K562 (cell line): ENCODE measurements at places on chromosomes 7 and 10.

GRCh38 chr7:123270570-123270969, 70.8 kb upstream of the SLC13A1 start:
- DNase-seq = no peak

DNA sequence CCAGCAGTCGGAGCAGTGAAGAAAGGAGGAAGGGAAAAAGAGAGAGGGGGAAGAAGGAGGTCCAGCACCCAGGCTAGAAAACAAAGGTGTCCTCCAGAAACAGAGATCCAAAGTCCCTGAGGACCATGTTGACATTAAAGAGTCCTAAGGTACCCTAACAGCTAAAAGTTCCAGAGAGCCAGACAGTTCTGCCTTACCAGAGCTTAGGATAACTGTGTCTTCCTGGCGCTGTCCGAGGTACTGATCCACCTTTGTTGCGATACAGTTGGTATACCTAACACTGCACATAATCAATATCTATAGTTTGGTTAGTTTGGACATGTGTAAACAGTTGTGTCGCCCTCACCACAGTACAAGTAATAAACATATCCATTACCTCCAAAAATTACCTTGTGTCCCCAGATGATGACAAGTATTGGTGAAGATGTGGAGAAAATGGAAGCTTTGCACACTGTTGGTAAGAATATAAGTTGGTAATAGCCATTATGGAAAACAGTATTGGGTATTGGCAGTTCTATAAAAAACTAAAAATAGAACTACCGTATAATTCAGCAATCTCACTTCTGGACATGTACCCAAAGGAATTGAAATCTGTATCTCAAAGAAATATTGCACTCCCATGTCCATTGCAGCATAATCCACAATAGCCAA, 59.8 kb downstream of the GRID1 start:
- DNase-seq = peak; percentile 15

DNA sequence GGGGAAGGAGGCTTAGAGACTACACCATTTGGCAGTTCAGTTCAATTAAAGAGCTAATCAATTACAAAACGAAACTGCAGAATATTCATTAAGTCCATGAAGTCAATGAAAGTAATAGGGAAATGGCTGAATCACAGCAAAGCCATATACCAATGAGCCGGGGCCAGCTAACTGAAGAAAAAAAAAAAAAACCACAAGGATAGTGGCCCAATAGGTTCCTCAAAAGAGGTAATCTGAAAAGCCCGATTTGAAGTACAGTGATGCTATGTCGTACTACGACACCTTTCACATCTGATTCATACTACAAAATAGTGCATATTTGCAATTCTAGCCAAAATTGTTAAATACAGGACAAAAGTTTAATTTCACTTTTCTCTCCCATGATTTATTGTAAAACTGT, 2.5 kb downstream of the ARHGAP12 start:
- no peak for DNase-seq

DNA sequence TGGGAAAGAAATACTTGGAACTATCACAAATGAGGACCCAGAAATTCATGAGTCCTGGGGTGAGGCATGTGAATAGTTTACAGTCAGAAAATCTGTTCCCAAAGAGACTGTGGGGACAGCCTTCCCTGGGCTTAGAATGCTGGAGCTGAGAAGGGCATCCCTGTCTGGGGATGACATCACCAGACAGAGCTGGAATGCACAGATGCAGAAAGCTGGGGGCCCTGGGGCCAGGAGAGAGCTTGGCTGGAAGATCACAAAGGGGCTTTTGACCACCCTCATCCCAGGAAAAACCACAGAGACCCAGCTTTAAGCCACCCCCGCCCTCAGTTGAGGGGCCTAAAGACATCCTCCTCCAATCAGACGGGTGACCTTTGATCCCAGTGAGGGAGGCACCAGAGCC, 264.5 kb downstream of the PLXNA4 start:
- no peak for DNase-seq

DNA sequence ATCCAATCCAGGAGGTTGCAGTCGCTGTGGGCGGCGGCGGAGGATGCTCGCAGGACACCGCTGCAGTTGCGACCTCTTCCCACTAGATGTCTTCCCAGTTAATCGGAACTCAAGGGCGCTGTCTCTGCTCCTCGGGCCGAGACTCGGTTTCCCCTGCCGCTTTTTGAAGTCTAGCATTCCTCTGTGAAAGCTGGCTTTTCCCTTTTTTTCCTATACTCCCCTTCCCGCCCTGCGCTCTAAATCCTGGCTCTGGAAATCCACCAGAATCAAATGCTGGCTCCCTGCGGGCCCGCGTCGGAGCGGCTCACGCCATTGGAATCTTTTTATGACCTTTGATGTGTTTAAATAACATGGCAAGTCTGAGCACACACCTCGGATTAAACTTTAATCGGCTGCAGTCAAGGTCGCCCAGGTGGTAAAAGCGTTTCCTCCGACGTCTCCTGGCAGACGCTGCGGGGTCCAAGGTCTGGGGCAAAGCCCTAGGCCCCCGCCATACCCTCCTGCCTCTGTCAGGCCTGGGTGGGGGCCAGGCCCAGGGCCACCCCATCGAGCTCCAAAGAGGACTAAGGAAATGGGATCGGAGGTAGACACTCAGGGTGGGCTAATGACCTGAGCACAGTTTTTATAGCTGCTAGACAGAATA, 10.7 kb upstream of the HOXA13 start:
- DNase-seq = peak; percentile 61

DNA sequence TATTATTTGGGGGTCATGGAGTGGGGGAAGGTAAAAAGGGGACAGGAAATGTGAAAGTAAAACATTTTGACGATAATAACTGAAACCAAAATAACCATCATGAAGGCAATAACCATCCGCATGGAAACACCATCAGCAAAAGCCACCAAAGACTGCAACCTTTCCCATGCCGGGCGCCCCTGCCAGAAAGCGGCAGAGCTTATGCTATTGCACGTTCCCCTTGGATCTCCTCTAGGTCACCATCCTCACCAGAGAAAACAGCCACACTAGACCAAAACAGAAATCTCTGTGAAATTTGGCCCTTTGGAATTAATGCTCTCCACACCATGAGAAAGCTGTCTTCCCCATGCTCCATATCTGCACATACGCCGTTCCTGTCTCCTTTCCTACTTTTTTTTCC, 31.1 kb downstream of the DRGX start:
- DNase-seq = no peak

DNA sequence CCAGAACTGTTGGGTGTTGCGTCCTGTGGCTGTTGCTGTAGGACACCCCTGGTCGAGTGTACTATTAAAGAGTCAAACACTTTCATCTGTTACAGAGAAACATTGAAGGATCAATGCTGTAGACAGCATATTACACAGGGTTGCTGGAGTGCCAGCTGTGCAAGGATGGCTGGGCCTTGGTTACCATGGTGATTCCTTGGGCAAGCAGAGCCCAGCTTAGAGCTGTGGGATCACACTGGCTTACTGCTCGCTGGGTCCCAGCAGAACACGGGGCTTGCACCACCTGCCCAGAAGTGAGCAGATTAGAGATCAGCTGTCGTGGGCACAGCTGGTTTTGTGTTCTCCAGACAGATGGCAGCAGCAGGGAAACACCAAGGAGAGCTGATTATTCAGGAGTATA, 76.0 kb downstream of the GPR141 start:
- DNase-seq = no peak

DNA sequence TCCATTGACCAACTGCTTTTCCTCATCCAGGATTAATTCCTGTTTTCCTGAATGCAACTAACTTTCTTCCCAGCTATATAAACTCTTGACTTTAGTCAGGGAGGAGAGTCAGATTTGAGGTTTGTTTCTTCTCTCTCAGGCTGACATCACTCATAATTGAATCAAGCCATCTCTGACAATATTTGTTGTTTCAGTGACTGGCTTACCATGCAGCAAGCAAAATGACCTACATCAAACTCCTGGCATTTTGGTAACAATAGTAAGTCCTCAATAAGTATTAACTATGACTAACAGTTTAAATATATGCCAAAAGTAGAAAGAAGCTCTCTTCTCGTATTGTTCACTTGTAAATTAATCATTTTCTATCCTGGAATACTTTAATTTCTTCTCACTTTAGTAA, 625.7 kb upstream of the KCND2 start:
- no peak for DNase-seq

GRCh38 chr7:43105521-43106120, 6.8 kb upstream of the HECW1 start:
- DNase-seq = no peak

DNA sequence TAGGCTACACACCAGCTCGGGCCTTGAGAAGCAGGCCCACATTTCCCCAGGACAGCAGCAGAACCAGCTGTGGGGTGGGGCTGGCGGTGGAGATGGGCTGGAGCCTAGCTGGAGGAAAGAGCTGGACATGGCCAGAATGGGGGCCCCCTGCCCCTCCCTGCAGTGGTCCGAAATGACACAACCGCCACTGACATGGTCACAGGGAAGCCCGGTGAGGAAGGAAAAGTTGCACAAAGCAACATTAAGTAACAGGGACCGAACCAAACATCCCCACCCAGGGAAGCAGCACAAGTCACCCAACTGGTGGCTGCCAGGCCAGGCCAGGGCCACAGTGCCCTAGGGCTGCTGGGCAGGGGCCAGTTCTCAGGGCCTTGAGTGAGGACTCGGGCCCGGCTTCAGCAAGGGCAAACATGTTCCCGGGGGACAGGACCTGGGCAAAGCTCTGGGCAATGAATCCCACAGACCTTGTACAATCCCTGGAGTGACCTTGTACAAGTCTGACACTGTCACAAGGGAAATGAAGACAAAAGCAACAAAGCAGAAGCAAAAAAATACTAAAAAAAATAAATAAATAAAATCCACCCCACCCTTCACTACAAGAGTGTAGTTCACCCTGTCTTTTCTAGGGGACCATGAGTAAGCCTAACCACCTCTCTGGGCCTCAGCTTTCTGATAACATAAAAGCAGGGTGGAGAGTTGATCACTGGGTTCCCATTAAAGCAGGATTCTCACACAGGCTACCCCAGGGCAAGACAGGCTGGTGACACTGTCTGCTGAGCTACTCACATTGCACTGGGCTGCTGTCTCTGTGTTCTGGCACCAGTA, 33.0 kb downstream of the PSAP start:
- DNase-seq = no peak

DNA sequence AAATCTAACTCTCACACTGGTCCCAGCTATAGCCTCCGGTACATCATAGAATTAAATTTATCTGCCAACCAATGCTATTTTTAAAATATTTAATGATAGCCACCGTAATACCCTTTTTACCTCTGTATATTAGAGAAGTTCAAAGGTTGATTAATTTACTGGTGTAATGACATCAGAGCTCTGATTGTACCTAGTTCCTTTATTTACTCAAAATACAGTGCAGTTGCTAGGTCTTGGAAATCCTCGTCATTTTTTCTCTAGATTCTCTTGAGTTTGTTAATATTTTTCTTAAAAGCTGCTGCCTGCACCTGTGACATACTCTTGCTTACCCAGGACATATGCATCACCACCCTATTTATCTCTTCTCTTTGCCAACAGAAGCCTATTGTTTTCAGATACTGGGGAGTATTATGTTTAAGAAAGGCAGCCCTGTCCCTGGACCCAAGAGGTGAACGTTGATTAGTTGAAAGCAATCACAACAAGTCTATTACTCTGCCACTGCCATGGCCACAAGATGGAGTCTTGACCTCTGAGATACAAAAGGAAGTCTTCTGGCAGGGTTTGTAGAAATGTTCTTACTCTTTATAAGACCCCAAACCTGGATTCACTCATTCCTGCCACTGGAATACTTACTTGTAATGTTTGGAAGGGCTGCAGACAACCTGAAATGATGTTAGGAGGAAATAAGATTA, 25.6 kb upstream of the TMEM26 start:
- DNase-seq = peak; percentile 23

DNA sequence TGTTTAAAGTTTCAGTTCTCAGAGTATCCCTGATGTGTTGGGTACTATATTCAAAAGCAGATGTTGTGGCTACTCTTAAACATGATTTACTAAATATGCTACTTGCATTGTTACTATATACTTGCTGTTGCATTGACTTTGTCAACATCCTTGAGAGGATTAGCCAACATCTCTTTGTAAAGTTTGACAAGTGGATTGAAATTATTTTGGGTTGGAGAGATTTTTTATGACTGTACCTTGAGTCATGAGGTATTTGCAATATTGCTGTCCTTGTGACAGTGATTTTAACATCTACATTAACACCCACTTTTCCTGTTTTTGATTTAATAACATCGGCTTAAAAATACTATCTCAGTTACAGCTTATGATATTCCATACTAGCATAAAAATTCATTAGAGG, 31.9 kb downstream of the MRC1 start:
- no peak for DNase-seq

DNA sequence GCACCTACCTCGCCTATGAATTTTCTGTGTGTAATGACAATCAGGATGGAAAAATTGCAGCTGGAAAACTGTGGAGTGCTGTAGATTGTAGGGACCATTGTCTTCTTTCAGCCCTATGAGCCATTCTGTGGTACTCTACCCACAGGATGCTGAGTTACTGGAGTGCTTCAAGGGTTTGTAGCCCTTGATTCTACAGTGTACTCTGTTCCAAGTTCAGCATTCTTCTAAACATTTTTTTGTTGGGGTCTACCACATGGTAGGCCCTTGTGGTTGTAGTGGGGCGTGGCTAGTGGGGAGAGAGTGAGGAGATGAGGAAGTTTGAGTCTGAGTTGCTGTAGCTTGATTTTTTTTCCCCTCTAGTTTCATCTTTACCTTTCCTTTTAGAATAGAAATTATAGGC, 33.5 kb downstream of the REEP3 start:
- no peak for DNase-seq

DNA sequence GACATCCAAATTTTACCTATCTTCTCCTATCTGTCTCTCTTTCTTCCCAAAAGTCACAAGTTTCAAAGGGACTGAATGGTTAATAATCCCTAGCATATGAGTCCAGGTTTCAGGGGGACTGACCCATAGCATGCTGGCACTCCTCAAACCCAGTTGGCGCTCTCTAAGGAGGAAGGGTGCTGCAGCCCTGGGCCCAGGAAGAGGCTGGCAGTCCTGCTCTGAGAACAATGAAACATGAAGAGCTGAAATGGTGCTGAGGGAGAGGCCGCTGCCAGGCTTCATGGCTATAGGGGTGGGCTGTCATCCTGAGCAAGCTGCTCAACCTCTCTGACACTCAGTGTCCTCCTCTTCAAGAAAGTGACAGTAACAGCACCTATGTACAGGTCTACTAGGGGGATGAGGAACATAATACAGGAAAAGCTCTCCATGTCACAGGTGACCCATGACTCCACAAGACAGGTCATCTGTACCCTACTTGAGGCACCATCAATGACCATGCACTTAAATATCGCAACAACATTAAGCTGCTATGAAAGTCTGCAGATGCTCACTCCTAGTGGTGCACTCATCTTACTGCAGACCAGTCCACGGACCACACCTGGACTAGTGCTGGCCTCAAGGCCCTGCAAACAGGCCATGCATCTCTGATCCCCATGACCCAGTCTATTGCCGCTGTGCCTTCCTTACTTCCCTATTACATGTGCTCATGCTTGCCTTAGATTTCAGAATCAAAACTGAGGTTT, 17.0 kb downstream of the COBL start:
- no peak for DNase-seq
